ENCODE measurements at places on chromosomes 12 and 14.

GRCh38 chr12:110670161-110670701 is 18.7 kb downstream of the HVCN1 start:
- no peak for DNase-seq

- no peak for DNase-seq
These were observed 15.6 kb downstream of the HIP1R start for GRCh38 chr12:122850695-122851350.

DNA sequence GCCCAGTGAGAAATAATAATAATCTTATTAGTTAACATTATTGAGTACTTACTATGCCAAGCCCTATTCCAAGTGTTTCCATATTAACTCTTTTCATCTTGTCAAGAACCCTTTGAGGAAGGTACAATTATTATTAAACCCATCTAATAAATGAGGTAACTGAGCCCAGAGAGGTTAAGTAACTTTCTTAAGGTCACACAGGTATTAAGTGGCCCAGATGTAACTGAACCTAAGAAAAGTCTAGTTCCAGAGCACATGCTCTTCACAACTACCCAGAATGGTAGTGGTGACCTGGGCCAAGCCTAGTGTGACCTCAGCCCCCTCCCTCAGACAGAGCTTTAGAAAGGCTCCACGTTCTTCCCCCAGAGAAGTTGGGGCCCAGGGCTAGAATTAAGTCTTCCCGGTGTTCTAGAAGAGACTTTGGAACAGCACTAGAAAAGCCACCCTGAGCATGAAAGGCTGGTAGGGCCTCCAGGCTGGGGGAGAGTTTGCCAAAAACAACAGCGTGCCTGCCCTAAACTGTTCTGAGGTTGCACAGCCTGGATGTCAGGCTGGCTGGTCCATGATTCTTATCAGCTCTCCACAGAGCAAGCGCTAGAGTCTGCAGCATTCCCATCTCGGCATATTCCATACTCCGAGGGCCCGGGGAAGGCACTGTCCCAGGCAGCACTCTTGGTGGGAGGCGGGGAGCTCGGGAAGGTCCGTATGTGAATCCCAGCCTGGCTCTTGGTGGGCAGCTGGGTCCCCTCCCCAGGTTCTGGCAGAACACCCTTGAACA is 41.3 kb upstream of the CTDSP2 start:
- no peak for DNase-seq

- no peak for DNase-seq
These were observed 12.6 kb upstream of the SERPINA10 start for GRCh38 chr14:94305620-94306019.

GRCh38 chr14:93319958-93320357 is 12.9 kb downstream of the BTBD7 start:
- no peak for DNase-seq

- no peak for DNase-seq
These were observed 4.2 kb downstream of the RARG start for GRCh38 chr12:53227836-53228235.

DNA sequence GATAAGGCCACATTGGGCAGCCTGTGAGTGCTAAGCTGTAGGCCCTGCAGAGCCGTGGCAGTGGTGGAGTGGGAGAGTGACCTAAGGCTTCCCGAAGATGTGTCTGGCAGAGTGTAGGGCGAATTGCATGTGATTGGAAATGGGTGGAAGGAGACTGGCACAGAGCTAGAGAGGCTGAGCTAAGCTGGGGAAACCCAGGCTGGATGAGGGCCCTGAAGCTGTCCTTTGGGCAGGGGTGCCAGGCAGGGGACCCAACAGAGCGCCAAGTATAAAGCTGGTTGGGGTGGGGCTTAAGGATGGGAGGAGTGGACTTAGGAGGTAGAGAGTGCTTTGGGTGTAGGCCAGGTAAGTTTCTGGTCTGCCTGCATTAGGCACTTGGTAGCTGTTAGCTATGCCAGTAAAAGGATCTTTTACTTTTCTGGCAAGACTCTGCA is 47.9 kb downstream of the WDR20 start:
- no peak for DNase-seq
